D721Med (cell line): ENCODE measurements at places on chromosomes 3 and 15.

DNA sequence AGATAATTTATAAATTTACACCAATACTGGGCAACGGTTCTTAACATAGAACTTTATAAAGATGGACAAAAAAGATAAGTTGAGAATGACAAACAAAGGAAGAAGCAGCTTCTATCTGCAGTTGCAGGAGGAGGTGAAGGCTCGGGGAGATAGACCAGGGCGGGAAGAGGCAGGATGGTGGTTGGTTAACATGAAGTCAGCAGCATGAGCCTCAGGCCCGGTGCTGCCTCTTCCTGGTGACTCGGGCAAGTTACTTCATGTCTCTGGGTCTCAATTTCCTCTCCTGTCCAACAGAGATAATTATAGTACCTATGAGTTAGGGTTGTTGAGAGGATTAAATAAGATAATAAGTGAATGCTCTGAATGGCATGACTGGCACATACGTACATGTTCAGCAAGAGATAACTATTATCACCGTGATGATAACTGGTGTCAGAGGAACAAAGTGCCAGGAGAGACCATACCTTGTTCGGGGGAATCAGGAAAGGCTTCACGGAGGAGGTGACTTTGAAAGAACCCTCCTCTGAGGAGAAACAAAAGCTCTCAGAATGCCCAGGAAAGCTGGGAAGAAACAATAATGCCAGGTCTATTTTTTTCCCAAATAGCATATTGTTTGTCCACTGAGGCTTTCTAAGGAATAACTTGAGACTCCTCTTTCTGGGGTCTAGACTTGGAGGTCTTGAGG lies 4.4 kb downstream of the PAK6 start:
- no peak for DNase-seq

DNA sequence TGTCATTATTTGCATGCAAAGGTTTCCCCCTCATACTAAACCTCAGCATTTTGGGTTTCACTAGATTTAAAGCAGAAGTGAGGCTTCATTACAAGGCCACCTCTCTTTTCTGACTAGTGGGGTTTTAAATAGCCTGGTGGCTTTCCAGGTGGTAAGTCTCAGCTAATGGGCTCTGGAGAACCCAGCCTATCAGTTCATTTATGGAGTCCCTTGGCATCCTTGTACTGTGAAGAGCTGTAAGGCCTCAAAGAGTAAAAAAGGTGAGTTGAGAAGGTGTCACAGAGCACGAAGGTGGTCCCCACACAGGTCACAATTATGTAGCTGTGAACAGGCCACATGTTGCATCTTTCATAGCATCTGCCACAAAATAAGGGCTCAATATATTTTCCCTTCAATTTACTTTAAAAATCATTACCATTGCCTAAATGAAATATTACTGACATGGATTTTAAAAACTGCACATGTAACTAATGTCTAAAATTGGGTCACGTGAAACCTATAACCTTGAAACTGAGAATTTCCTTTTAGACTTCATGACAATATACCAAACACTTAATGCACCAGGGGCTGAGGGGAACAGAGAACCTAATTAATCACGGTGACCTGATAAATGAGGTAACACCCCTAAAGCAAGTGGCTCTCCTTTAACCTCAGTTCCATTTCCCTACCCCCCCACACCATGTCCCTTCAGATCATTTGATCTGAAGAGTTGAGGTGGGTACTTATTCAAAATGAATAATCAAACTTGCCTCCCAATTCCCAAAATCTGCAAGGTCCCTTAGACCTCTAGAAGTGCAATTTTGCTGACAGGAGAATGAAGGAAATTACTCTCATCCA lies 1.3 kb downstream of the NGLY1 start:
- no peak for DNase-seq

- DNase-seq = no peak
These were observed 134.9 kb upstream of the BFSP2 start for GRCh38 chr3:133264920-133265319.

DNA sequence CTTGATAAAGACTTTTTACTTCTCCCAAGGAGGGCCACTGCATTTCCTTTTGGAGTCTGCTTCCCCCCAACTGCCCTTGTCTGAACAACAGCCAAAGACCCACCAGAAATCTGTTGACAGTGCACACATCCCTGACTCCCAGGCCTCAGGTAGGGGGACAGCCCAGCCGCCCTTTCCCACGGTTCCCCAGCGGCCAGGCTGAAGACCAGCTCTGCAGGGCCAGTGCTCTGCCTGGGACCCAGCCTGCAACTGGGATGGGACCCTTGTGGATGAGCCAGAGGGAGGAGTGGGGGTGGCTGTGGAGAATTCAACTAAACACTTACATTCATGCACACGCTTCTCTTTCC lies 8.1 kb upstream of the PRR23E start:
- no peak for DNase-seq

DNA sequence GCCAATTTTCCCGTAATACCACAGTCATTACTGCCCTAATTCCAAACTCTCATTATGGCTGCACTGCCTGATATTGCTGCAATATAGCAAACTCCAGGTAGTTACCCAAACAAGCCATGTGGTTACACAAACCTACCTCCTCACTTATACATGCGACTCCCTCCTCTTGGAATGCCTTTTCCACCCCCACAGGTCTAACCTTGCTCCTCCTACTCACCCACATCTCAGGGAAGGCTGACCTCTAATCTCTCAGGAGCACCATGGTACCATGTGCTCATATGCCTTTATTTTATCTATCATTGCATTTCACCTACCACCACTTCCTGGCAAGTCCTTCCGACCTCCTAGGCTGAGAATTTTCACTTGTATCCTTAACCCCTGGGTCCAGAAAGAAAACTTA lies 2.9 kb downstream of the RBPMS2 start:
- DNase-seq = no peak
